ENCODE measurements at places on chromosomes 1 and 21.

- no peak overlapping the region for H3K4me3 ChIP-seq
- DNase-seq, result no peak
- no peak overlapping the region for H3K27ac ChIP-seq
- no peaks in the 10 kb centered on the region for H3K36me3 ChIP-seq
- no peaks in the 10 kb centered on the region for H3K27me3 ChIP-seq
Observed at GRCh38 chr1:115888976-115889375, 48.0 kb upstream of the NHLH2 start.

DNA sequence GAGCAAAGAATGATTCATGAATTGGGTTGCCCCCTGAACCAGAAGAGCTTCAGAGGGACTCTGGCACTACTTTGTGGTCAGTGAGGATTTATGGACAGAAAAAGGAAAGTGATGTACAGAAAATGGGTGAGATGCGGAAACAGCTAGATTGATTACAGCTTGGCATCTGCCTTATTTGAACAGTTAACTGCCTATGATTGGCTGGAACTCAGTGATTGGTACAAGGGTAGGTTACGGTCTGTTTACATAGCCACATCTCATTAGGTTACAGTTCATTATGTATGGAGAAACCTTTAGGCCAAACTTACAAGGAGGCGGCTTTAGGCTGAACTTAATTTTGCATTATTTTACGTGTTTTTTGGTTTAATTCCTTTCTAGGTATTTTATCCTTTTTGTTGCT is 29.0 kb upstream of the RHOU start:
- H3K4me1 ChIP-seq, result no peaks in the 10 kb centered on the region
- no peak overlapping the region for H3K27ac ChIP-seq

- peak overlapping the region; percentile 91 for H3K27ac ChIP-seq
- no peaks in the 10 kb centered on the region for H3K36me3 ChIP-seq
- H3K27me3 ChIP-seq, result no peaks in the 10 kb centered on the region
- H3K4me3 ChIP-seq, result peak overlapping the region; percentile 83
- H3K4me1 ChIP-seq, result peaks cover 3% of the 10 kb centered on the region
- DNase-seq, result peak; percentile 76
Observed at GRCh38 chr21:17513214-17514123, 626 bp downstream of the CXADR start.

DNA sequence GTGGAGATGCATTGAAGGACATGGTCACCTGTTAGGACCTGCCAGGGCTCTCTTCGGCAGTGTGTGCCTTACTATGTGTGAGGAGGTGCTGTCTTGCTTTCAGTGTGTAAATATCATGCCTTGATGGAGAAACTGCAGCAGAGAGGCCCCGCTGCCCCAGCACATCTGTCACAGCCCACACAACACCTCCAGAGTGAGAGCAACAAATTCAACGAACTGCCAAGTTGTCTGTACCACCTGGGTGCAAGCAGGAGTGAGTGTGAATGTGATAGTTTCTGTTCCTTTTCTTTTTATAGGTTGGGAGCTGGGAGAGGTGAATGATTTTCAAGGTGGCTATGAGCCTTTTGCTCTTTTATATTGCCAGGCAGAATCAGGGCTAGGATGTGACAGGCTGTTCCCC is 114.6 kb upstream of the KIAA0040 start:
- no peaks in the 10 kb centered on the region for H3K36me3 ChIP-seq
- H3K27ac ChIP-seq, result no peak overlapping the region
- no peaks in the 10 kb centered on the region for H3K27me3 ChIP-seq
- DNase-seq, result no peak

GRCh38 chr1:113439277-113439670 is 49.0 kb downstream of the MAGI3 start:
- no peaks in the 10 kb centered on the region for H3K27me3 ChIP-seq
- no peak for DNase-seq
- no peaks in the 10 kb centered on the region for H3K36me3 ChIP-seq
- H3K4me3 ChIP-seq, result no peak overlapping the region

- peak overlapping the region; percentile 20 for H3K27ac ChIP-seq
- no peaks in the 10 kb centered on the region for H3K36me3 ChIP-seq
- DNase-seq, result peak; percentile 95
Observed at GRCh38 chr1:53442299-53442698, 16.9 kb upstream of the DMRTB1 start.

GRCh38 chr21:35995522-35996088 is 64.7 kb downstream of the SETD4 start:
- H3K27ac ChIP-seq, result no peak overlapping the region
- H3K36me3 ChIP-seq, result no peaks in the 10 kb centered on the region
- H3K4me3 ChIP-seq, result no peak overlapping the region
- no peaks in the 10 kb centered on the region for H3K4me1 ChIP-seq
- no peaks in the 10 kb centered on the region for H3K27me3 ChIP-seq
- no peak for DNase-seq

Measured in mesendoderm (in vitro differentiated cells).